Fibroblast of skin of left biceps (primary cell): ENCODE measurements at places on chromosomes 7 and 10.

DNA sequence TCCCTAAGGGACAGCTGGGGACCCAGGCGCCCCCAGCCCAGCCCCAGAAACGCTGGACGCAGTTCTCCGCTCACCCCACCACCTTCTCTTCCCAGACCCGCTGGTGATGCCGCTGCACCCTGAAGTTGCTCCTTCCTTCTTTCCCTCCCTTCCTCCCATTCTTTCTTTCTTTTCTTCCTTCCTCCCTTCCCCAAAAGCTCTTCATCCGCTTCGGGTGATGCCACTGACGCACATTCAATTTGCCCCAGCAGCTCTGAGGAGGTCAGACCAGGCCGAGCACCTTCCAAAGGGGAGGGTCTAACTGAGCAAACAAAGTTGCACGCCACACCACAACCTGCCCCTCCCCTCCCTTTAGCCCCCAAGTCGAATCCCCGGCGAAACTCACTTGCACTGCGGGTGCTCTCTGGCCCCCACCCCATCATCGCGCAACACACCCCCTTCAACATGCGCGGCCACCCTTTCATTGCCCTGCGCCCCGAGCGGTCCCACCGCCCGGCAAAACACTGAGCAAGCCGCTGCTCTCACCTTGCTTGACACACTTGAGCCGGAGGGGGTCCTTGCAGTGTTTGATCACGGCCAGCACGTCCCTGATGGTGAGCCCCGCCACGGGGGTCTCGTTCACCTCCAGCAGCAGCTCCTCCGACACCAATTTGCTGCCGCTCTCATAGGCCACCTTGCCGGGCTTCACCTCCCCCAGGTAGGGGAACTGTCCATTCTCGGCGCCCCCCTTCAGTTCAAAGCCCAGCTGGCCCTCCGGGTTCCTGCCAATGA, 787 bp downstream of the MAGI2 start:
- DNase-seq, result no peak

GRCh38 chr7:134153493-134154136, 26.5 kb downstream of the LRGUK start:
- DNase-seq, result no peak

GRCh38 chr7:7321681-7322080, 139.3 kb downstream of the C1GALT1 start:
- no peak for DNase-seq

GRCh38 chr7:38451840-38452239, 178.4 kb upstream of the TARP start:
- peak; percentile 33 for DNase-seq

GRCh38 chr7:45160417-45160881, 2.9 kb downstream of the RAMP3 start:
- DNase-seq, result no peak

- no peak for DNase-seq
Measured at GRCh38 chr7:26101361-26102151, 50.4 kb upstream of the NFE2L3 start.

- no peak for DNase-seq
Measured at GRCh38 chr7:50660830-50661175, 95.6 kb upstream of the DDC start.
